ENCODE measurements at places on chromosomes 12 and 14. TPM values are rescaled to one million over a fixed set of nuclear protein-coding genes. Genes with fewer than 3 reads are reported as not detected.

DNA sequence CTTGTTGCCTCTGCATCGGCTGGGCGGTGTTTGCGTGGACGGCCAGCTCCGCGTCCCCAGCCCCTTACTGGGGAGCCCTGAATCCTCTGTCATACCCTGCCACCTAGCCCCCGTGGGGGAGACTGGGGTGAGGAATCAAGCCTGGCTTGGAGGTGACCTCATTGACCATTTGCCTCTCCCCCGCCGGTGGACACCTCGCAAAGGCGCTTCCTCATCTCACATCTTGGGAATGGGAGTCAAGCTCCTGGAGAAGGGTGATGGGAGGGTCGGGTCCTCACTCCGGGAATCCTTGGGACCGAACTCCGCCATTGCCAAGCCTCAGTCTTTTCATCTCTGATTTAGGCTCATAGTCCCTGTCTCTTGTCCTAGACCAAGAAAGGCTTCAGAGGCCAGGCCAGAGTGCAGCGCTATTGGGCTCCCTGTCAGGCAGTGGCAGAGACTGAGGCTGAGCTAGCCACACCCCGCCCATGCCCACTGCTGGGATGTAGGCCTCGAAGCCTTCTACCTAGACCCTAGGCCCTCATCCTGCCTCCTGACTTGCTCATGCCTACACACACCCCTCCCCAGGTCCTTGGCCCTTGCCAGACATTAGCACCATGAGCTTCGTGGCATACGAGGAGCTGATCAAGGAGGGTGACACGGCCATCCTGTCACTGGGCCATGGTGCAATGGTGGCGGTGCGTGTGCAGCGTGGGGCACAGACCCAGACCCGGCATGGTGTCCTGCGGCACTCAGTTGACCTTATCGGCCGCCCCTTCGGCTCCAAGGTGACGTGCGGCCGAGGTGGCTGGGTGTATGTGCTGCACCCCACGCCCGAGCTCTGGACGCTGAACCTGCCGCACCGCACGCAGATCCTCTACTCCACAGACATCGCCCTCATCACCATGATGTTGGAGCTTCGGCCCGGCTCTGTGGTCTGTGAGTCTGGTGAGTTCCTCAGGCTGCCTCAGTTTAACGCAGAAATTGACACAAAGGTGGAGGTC lies 678 bp downstream of the TRMT61A start:
- peak overlapping the region; percentile 95 for H3K4me3 ChIP-seq
- H3K4me1 ChIP-seq, result peaks cover 25% of the 10 kb centered on the region
- H3K27me3 ChIP-seq, result no peaks in the 10 kb centered on the region
- H3K27ac ChIP-seq, result peak overlapping the region; percentile 94

DNA sequence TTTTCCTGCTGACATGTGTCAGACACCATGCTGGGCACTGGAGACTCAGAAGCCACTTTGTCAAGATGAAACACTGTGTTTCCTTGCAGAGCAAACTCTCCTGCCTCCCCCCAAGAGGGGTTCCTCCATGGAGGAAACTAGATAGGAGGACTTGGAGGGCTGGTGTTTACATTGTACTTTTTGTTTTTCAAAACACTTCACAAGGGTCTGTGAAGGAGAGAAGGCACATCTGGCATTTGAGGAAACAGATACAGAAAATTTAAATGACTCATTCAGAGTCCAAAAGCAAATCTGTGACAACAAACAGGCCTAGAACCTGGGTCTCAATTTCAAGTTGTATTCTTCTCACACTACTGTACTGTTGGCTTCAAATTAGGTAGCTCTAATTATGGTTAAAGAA lies 6.7 kb upstream of the CDKL1 start:
- no peak for DNase-seq
- H3K27me3 ChIP-seq, result no peaks in the 10 kb centered on the region
- H3K4me1 ChIP-seq, result peaks cover 3% of the 10 kb centered on the region

DNA sequence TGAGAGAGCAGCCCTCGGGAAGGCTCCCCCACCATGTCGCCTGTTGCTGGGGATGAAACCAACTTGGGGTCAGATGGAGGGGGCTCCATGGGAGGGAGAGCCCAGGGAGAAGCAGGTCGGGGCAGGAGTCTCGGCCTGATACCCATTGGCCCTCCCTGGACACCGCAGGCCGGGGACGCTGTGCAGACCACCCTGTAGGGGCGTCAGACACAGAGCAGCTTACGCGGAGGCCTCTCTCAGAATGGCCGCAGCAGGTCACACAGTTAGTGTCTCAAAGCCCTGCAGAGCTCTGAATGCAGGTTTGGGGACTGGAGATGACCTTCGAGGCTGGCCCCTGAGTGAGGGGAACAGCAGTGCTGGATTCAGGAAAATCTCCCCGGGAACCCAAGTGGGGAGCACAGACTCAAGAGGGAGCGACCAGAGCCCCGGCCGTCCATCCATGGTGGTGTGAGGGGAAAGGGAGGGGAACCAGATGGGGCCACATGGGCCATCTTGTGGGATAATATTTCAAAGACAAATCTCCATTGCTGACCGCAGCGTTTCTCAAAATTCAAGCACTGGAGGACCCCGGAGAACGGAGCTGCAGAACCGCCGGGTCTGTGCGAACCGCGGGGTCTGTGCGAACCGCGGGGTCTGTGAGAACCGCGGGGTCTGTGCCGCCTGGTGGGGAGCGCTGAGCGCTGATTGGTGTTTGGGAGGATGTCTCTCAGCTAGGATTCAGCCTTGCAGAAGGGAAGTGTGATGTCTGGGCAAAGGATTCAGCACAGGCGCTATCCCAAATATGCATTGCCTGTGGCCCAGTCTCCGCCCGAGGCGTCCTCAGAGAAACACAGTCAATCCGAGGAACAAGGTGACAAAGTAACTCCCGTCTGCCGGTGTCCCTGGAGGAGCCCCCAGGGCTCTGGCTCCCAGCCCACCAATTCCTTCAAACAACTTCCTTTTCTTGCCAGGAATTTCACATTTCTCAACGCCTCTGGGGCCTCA lies 324.4 kb upstream of the RTL1 start:
- H3K4me3 ChIP-seq, result no peak overlapping the region
- H3K27ac ChIP-seq, result no peak overlapping the region
- no peaks in the 10 kb centered on the region for H3K27me3 ChIP-seq
- H3K4me1 ChIP-seq, result no peaks in the 10 kb centered on the region
- H3K36me3 ChIP-seq, result no peaks in the 10 kb centered on the region
- DNase-seq, result no peak

The ESPL1 gene
- total RNA-seq, result 2.2 TPM

- H3K4me3 ChIP-seq, result no peak overlapping the region
- no peak overlapping the region for H3K27ac ChIP-seq
- H3K27me3 ChIP-seq, result no peaks in the 10 kb centered on the region
Observed at GRCh38 chr12:94718114-94718513, 67.8 kb upstream of the TMCC3 start.

DNA sequence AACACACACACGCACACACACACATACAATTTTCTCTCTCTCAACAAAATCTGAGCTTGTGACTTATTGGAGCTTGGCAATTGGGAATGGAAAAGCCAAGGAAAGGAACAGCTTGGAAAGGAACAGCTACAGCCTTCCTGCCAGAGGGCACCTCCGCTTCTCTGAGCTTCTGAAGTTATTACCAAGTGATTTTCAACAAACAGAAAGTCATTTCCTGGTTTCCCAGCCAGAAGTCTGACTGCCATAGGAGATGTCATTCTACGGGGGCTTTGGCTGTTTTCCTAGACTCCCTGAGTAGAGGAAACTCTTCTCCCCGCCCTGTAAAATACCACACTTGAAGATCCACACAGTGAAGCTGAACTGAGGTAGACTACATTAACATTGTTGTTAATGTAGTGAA lies 198.3 kb downstream of the CFAP54 start:
- no peaks in the 10 kb centered on the region for H3K27me3 ChIP-seq
- no peak for DNase-seq
- H3K36me3 ChIP-seq, result no peaks in the 10 kb centered on the region
- no peaks in the 10 kb centered on the region for H3K4me1 ChIP-seq

- H3K4me3 ChIP-seq, result no peak overlapping the region
- peaks cover 79% of the 10 kb centered on the region for H3K4me1 ChIP-seq
- H3K27ac ChIP-seq, result no peak overlapping the region
- no peaks in the 10 kb centered on the region for H3K27me3 ChIP-seq
- H3K36me3 ChIP-seq, result no peaks in the 10 kb centered on the region
Observed at GRCh38 chr14:93099196-93099595, 16.5 kb downstream of the ITPK1 start.

- H3K27ac ChIP-seq, result no peak overlapping the region
- no peaks in the 10 kb centered on the region for H3K36me3 ChIP-seq
- H3K27me3 ChIP-seq, result no peaks in the 10 kb centered on the region
- H3K4me3 ChIP-seq, result no peak overlapping the region
- DNase-seq, result no peak
- H3K4me1 ChIP-seq, result peaks cover 94% of the 10 kb centered on the region
Observed at GRCh38 chr12:116263844-116264243, 13.6 kb downstream of the MED13L start.

- DNase-seq, result no peak
- no peaks in the 10 kb centered on the region for H3K27me3 ChIP-seq
- H3K4me3 ChIP-seq, result no peak overlapping the region
- H3K4me1 ChIP-seq, result no peaks in the 10 kb centered on the region
Observed at GRCh38 chr12:66072135-66072534, 58.4 kb downstream of the LLPH start.

DNA sequence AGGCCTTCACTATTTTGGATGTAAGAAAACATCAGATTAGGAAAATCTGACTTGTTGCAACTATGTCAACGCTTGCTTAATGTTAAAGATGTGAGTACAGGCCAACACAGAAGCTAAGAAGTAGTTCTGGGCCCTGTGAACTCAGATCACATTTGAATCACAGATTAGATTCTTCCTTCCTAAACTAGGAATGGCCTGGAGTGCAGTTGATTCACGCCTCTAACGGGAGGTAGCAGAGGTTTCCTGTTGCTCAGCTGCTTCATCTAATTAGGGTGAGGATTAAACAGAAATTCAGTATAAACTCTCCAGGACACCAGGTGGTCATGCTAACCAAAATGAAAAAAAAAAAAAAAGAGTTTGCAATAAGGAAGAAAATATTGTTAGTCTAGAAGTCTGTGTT lies 314.3 kb downstream of the TRHDE start:
- no peaks in the 10 kb centered on the region for H3K27me3 ChIP-seq
- H3K36me3 ChIP-seq, result no peaks in the 10 kb centered on the region
- no peak overlapping the region for H3K27ac ChIP-seq

- H3K27ac ChIP-seq, result peak overlapping the region; percentile 100
- peak overlapping the region; percentile 78 for H3K4me3 ChIP-seq
- H3K27me3 ChIP-seq, result no peaks in the 10 kb centered on the region
- H3K36me3 ChIP-seq, result peaks cover 49% of the 10 kb centered on the region
- no peak for DNase-seq
Observed at GRCh38 chr12:57523706-57524614, 1.3 kb downstream of the MBD6 start.

DNA sequence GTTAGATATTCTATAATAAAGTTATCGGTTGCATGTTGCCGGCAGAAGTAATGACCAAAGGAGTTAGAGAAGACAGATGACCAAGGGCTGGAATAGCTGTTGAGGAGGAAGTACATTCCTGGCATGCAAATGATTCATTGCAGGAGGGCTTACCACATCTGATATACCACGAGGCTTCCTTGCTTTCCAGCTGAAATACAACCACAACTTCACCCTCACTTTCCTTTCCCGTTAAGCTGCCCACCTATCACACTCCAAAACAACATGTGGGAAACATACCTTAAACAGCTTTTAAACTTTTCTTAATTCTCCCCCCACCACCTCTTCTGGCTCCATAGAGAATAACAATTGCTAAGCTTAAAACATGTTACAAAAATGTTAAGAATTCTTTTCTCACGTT lies 594.1 kb downstream of the NRXN3 start:
- H3K4me1 ChIP-seq, result no peaks in the 10 kb centered on the region
- no peaks in the 10 kb centered on the region for H3K36me3 ChIP-seq
- no peak for DNase-seq
- no peak overlapping the region for H3K4me3 ChIP-seq
- H3K27ac ChIP-seq, result no peak overlapping the region
- no peaks in the 10 kb centered on the region for H3K27me3 ChIP-seq
